ENCODE measurements at places on chromosomes 5 and 9. TPM values are rescaled to one million over a fixed set of nuclear protein-coding genes. Genes with fewer than 3 reads are reported as not detected.

The EIF4E1B gene
- not detected for total RNA-seq

The PCDHA10 gene
- total RNA-seq, result 0.27 TPM

The TRAF1 gene
- 4.4 TPM for total RNA-seq

The NREP gene
- 17.0 TPM for total RNA-seq

The CCDC183 gene
- total RNA-seq, result 1.1 TPM

The GCNT1 gene
- 5.4 TPM for total RNA-seq

The LCN15 gene
- not detected for total RNA-seq

The NMUR2 gene
- total RNA-seq, result not detected

The TMEM174 gene
- not detected for total RNA-seq

The ZNF474 gene
- total RNA-seq, result not detected

The ACOT12 gene
- total RNA-seq, result 0.41 TPM

The GARNL3 gene
- total RNA-seq, result 17.8 TPM

Data from sigmoid colon (tissue), 7 donors.